Epithelial cell of proximal tubule (primary cell): ENCODE measurements at places on chromosomes 4 and X.

- DNase-seq: no peak
Measured at GRCh38 chr4:110735686-110736085, 112.8 kb upstream of the PITX2 start.

GRCh38 chr4:15348236-15348635, 79.6 kb upstream of the C1QTNF7 start:
- no peak for DNase-seq

- no peak for DNase-seq
Measured at GRCh38 chr4:70564033-70564432, 28.0 kb upstream of the AMBN start.

DNA sequence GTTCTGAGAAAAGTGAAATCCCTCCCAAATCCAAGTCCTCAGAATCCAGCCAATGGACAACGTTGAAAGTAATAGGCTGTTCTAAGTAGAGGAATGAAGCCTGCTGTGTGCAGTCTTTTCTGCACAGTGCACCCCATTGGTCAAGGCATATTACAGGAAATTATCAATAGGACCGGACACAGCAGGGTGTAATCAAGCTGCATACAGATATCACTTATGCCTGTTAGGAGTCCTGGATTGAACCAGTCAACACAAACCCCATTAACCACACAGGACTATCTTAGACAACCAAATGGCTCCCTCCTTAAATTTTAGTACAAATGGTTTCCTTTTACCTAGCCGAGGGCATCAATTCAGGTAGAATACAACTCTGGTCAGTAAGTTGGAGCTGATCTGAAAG, 34.2 kb upstream of the MAGEA8 start:
- DNase-seq: no peak

DNA sequence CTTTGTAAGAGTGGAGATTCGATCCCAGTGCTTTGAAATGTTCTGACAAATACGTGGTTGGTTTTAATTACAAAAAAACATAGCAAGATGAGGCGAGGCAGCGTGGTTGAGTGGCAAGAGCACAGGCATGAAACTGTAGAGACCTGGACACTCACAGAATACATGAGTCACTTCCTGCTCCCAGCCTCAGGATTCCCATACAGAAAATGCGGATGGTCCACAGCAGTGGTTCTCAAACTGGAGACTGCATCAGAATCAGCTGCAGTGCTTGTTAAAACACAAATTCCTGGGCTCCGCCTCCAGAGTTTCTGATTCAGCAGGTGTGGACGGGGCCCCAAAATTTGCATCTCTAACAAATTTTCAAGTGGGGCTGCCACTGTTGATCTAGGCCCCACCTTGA, 10.1 kb downstream of the OTOP1 start:
- DNase-seq: no peak

DNA sequence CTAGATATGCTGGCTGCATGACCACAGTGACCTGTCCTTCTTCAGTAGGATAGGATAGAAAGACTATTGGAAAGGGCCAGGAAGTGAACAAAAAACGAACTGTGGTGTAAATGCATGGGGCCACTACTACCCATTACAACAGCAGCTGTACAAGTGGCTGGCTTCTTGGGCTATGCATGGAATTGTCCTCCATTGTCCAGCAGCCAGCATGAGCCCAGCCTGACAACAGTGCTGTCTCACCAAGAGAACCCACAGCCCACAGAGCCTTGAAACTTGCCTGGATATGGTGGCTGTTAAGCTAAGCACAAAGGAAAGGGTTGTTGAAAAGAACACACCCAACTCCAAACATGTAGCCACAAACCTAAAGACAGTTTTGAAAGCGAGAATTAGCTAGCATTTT, 330.2 kb upstream of the F9 start:
- DNase-seq: no peak

- DNase-seq: no peak
Measured at GRCh38 chr4:71882113-71882841, 98.4 kb upstream of the GC start.

DNA sequence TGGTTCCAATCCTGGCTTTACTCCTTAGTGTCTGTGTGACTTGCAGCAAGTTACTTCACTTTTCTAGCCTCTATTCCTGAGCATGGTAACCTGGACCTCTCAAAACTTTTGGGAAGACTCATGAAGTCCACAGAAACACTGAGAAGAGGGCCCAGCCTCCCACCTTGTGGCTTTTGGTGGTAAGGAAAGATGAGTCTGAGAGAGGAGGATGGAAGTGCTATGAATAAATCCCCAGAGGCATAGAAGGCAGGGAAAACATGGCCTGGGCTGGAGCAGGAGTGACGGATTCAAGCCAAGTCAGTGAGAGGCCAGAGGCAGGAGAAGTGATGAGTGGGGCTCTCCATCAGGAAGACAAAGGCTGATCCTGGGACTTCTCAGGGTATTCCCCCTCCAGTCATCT, 10.9 kb upstream of the MAGEA4 start:
- DNase-seq: no peak

DNA sequence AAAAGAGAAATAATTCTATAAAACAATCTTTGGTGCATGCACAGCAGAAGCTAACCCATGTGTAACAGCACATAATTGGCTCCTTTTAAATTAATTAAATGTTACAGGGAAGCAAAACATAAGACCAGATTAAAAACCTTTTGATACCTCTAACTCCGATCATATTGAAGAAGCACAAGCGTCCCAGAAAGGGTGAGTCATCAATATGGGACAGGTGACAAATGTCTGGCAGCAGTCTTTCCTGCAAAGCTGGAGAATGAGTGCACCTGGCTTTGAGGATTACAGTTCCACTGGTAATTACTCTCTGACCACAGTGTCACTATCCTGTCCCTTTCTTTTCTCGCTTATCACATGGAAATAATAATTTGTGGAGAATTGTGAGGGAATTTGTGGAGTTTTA, 94.6 kb downstream of the FAM9B start:
- DNase-seq: no peak

- no peak for DNase-seq
Measured at GRCh38 chr4:15373363-15373762, 54.5 kb upstream of the C1QTNF7 start.

GRCh38 chrX:6758234-6758633, 223.3 kb upstream of the VCX3A start:
- no peak for DNase-seq
